ENCODE measurements at places on chromosomes 16 and 17. TPM values are rescaled to one million over a fixed set of nuclear protein-coding genes. Genes with fewer than 3 reads are reported as not detected.
A peak's percentile ranks its signal among the peaks of the same experiment; 100 is the strongest.

DNA sequence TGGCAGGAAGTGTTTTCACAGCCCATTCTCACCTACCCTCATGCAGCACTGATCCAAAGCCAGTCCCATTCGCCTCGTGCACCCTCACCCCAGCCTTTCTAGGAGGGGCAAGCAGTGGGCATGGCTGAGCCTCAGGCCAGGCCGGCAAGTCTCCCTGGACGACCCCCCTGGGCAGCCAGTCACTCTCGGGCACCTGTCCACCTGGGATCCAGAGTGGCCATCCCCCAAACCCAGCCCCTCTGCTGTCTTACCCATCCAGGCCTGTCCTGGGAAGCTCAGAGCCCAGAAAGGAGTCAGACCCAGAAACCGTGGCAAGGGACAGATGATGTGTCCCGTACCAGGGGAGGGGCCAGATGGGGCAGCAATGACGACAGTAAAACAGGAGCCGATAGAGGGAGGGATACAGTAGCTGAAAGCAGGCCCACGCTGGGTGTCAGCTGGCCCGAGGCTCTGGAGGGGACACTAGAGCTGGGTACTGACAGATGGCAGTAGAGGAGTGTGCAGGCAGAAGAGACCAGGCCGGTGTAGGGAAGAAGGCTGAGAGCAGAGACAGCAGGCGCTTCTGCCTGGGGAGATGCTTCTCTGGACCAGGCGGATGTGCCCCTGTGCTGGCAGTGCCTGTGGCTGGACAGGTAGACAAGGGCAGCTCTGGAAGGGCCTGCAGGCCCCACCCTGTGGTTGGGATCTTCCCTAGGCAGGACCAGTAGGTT, 5.8 kb downstream of the CMTM3 start:
- DNase-seq: no peak

DNA sequence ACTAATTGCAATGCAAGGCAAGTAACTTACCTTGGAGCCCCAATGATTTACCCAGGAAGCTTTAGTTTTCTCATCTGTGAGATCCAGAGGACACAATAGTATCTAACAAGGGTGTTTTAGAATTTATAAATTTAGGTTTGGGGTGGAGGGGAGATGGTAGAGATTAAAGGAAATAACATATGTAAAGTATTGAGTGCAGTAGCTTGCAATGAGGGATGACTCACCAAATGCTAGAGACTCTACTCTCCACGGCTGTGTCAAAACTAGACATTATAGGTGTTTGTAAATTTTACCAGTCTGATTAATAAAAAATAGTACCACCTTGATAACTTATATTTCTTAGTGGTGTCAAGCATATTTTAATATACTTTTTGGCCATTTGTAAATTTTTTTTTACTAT, 3.7 kb upstream of the ABCA9 start:
- no peak for DNase-seq

The RMI2 gene
- 126 TPM for total RNA-seq

DNA sequence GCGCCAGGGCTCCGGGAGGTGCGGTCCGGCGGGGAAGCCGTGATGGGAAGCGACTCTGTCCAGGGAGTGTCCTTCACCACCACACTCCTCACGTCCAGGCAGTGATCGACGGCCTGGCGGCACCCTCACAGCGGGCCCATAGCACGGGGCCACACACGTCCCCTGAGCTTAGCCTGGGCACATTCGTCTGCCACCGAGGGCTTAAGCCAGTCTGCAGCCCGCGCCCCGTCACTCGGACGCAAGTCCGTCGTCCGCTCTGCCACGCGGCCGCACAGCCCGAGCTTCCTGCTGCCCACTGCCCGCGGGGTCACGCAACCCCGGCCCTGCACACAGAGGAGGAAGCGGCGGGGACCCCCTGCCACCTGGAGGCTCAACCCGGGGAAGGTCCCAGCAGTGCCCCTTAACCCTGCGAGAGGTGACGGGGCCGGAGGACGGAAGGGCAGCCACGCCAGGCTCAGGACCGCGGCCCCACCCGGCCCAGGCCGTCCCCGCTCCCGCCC, 3.0 kb upstream of the TBX2 start:
- DNase-seq: no peak

DNA sequence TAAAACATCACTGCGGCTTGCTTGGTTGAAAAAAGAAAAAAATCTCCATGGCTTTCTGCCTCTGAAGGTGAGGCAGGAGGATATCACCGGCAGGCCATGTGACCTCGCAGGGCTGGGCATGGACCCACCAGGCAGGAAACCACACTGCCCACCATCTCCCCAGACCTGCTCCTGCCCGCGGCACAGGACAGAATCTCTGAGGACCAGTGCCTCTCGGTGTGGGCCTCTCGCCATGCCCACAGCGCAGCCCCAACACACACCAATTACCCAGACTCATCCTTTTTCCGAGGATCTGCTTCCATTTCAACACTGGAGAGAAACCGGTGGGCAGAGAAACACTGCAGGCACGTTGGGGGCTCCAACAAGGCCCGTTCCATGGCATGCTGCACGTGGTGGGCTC, 16.2 kb downstream of the DNASE1 start:
- DNase-seq: no peak

DNA sequence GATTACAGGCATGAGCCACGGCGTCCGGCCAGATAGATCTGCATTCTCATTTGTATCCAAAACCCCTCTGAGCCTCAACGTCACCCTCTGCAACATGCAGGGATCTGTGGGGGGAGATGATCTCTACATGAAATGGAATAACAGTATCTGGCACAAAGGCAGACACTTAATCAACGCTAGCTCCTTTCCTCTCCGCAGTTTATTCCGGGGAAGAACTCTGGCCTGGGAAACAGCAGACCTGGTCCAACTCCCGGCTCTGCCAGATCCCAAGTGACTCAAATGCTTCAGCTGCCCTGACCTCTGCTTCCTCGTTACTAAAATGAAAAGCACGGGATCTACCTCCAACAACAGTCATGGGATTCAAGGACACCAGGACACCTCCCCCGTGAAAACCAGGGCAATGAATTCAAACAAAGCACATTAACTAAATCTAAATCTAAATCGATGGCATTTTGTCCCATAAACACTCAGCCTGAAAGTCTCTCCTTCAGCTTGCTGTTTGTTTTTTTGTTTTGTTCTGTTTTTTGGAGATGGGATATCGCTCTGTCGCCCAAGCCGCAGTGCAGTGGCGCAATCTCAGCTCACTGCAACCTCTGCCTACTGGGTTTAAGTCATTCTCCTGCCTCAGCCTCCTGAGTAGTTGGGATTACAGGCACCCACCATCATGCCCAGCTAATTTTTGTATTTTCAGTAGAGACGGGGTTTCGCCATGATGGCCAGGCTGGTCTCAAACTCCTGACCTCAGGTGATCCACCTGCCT, 78.2 kb downstream of the NXN start:
- DNase-seq: no peak

The GCGR gene
- not detected for total RNA-seq

GRCh38 chr17:73156887-73157520, 7.8 kb upstream of the SSTR2 start:
- DNase-seq: no peak

- no peak for DNase-seq
Measured at GRCh38 chr17:78019976-78020716, 61.6 kb downstream of the TNRC6C start.

The CCDC200 gene
- not detected for total RNA-seq

GRCh38 chr16:54060599-54061421, 225.8 kb downstream of the IRX3 start:
- DNase-seq: no peak

DNA sequence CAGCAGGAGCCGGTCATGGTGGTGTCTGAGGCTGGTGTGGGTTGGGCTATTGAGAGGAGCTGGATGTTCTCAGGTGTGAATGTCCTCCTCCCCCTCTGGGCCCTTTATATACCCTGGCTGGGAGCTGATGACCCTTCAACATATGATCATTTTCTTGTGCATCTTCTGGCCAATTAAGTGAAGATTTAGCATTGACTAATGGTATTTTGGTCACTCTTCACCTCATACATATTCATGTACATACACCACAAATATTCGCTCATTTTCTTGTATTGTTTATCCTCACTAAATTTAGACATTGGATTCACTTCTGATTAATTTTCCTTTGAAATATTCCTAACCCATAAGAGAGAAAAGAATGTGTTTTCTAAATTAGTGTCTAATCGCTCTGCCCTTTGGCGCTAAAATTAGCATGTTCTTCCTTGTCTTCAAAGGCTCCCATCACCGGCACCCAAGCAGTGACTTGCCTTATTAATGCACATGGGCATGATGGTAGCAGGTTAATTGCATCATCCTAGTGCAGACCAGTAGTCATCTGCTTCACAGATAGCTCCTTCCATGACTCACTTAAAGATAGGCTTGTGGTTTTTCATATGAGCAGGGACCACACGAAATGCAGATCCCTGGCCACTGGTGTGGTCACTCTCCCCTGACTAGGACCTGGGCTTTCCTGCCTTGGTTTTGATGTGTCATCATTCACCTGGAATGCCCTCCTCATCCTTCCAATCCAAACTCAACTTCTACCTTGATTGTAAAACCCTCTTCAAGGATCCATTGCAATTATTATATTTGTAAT, at the start of gene KRTAP2-4:
Gene KRTAP2-4 (minus strand): TSS at position 51 of the 796 bp plus-strand sequence. CDS start 34 bp downstream, at position 17.
- no peak for DNase-seq

The SOST gene
- total RNA-seq: not detected

GRCh38 chr16:58393138-58393504, 850 bp downstream of the GINS3 start:
- DNase-seq: peak; percentile 27

DNA sequence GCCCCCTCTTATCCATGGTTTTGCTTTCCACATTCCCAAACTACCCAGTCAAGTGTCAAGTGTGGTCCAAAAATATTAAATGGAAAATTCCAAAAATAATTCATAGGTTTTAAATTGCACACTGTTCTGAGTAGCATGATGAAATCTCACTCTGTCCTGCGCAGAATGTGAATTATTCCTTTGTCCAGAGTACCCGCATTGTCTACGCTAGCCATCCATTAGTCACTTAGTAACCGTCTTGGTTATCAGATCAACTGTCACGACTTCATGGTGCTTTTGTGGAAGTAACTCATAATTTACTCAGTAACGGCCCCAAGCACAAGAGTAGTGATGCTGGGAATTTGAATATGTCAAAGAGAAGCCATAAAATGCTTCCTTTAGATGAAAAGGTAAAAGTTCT, 94.9 kb downstream of the SLC39A11 start:
- no peak for DNase-seq

The CDH3 gene
- total RNA-seq: not detected

GRCh38 chr17:72706396-72706981, 386.0 kb downstream of the SLC39A11 start:
- DNase-seq: no peak

GRCh38 chr17:44807817-44808155, 22.3 kb downstream of the GJC1 start:
- DNase-seq: no peak

- no peak for DNase-seq
Measured at GRCh38 chr16:27806388-27806787, 256.4 kb downstream of the KATNIP start.

The PNMT gene
- total RNA-seq: not detected

The YPEL2 gene
- 5.1 TPM for total RNA-seq

The SAMD14 gene
- 0.59 TPM for total RNA-seq

DNA sequence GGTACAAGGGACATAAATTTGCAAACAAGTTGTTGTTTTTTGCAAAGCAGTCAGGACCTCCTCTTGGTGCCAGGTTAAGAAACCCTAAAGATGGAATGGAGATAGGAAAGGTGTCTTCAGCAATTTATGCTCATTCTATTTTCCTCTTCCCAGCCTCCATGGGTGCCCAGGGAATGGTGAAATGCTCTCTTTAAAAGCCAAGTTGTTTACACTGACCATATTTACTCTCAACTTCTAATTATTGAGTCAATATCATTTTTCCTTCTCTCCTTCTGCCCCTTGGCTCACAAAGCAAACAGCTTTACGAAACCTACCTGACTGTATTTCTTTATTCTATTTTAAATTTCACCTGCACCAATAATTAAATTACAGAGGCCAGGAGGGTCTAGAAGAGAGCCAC, 138.5 kb upstream of the IRX3 start:
- DNase-seq: no peak

The ELP5 gene
- 96.8 TPM for total RNA-seq
